Anterior cingulate cortex (tissue), 58 donors: ENCODE measurements at places on chromosomes 2 and 18.

GRCh38 chr2:29119211-29119610 lies 4.0 kb downstream of the CLIP4 start:
- no peak for DNase-seq

- no peak for DNase-seq
These were observed 299.0 kb downstream of the FBXO15 start for GRCh38 chr18:73848656-73849055.

GRCh38 chr2:62408241-62408677 lies 97.7 kb downstream of the TMEM17 start:
- no peak for DNase-seq

- DNase-seq, result no peak
These were observed 48.1 kb downstream of the MERTK start for GRCh38 chr2:111946294-111947114.

DNA sequence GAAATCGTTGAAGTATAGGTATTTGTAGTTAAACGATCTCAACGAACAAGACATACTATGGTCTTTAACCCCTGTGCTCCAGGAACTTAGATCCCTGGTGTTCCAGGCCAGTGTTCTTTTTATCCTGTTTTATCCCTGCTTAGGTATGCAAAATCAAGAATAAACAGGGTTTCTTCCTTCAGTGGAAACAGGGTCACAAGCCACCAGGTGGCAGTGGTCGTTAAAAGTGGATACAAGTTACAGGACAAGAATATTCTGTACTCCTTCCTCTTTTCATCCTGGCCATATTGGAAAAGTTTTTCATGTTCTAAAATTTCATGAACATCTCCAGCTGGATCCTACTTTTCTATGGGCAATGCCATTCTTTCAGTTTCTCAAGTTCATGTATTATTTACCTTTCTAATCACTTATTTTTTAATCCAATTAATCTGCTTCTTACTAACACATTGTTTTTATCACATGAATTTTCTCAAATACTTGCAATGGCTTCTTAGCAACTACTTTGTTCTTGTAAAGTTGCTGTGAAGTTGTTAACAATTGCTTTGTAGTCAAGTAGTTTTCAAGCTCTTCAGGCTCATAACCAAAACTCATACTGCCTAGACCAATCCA lies 16.4 kb upstream of the HNMT start:
- DNase-seq, result peak; percentile 43

DNA sequence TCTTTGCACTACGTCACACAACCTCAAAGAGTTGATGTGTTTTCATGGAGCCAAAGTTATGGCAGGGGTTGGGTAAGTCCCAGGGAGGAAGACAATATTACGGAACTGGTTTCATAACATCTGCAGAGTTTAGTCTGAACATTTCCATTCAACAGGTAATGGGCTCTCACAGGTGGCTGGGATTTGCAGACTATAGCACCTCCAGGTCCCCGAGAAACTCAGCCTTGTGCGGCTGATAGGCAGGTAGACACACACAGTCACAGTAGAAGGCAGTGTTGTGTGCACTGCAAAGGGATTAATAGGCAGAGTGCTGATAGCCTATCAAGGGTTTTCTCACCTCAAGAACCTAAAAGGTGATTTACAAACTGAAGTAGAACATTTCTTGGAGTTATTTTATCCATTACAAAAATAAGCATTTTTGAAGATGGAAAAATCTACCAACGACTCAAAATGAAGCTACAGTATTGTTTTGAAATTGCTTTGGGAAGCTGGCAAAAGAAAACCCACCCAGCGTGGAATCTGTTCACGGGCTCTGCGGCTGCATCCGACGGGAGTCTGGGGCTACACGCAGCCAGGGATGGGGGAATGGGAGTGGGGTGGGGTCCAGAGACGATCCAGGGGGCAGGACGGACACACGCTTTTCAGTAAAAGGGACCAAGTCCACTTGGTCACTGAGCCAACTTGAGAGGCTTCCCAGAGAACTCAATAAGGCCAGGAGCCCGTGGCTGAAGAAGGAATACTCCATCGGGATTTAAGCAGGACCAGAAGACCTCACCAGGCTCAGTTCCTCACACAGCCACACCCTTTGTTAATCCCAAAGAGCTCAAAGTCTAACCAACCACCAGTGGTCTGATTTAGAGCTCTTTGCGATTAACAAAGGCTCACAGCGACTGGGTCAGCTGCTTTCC lies 82.9 kb downstream of the CHRNA1 start:
- DNase-seq, result no peak

DNA sequence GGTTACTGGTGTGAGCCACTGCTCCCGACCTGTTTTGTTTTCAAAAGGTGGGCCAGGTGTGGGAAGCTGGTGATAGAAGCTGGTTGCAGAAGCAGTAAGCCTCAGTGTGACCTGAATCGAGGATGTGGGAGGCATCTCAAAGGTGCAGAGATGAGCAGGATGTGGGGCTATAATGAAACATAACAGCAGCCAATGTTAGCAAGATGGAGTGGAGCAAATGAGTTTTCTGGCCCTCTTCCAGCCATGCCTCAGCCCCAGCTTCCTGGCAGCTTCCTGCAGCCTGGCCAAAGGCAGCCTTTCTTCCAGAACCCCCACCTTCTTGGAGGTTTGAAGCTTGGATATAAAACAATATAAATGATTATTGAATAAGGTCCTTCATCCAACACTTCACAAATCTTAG lies 184.8 kb downstream of the NCK2 start:
- no peak for DNase-seq

GRCh38 chr2:68832233-68832869 lies 38.8 kb downstream of the BMP10 start:
- peak; percentile 10 for DNase-seq

DNA sequence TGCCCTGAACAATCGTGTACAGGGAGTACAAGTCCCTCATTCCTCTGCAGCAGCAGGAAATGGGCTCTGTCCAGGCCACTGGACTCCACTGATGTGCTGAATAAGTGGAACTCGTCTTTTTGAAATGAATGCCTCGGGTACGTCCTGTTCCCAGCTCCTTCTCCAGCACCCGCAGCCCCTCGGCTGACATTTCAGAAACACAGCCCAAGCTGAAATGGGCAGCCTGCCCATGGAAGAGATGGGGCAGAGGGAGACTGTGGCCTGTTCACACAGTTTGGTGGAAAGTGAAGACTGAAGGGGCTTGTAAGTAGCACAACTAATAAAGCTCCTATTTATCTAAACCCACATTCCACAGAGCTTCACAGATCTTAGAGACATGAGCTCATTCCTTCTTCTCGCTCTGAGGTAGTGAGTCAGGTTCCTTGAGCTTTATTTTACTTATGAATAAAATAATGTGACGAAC lies 498.6 kb downstream of the TXNL1 start:
- DNase-seq, result peak; percentile 46

- DNase-seq, result no peak
These were observed 201.7 kb downstream of the TNS1 start for GRCh38 chr2:217801115-217801531.

- DNase-seq, result no peak
These were observed 220.5 kb downstream of the PMAIP1 start for GRCh38 chr18:60120231-60120750.

- no peak for DNase-seq
These were observed 14.9 kb downstream of the STAT1 start for GRCh38 chr2:190999058-190999457.

DNA sequence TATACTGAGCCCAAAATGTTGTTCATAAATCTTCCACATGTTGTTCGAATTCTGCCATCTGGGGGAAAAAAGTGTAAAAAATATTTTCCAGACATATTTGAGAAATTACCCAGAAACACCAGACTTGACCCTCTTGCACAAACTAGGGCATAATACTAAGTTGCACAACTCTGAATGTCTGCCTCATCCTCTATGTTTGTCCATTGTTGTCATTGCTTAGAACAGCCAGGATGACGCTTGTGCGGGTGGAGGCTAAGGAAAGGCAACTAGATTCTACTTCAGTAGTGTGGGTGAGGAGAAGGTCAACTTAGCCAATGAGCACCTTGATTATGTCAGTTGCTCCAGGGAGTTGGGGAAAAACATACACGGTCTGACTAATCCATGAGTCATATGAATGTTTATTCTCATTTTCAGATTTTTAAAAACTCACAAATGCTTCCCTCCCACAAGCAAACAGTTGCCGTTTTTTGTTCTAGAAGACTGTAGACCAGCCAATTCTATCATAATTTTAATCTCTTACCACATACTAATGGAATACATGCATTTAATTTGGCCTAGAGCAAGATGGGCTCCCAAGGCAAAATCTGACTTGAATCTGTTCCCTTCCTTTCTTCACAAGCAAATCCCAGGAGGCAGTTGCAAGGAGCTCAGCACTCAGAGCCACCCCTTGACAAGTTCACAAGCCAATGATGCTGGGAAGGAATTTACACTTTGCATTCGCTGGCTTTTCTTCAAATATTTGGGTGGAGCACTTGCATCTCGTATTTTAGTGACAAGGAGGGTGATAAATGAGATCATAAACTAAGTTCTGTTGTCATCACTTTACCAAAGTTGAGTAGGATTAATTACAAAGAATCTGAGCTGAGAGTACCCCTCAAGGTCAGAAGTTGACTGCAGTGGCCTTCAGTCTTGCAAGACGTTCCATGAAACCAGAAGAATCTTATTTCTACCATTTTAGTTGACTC lies 163.2 kb upstream of the TWIST2 start:
- no peak for DNase-seq

GRCh38 chr2:72973566-72974435 lies 56.5 kb downstream of the EMX1 start:
- DNase-seq, result no peak

DNA sequence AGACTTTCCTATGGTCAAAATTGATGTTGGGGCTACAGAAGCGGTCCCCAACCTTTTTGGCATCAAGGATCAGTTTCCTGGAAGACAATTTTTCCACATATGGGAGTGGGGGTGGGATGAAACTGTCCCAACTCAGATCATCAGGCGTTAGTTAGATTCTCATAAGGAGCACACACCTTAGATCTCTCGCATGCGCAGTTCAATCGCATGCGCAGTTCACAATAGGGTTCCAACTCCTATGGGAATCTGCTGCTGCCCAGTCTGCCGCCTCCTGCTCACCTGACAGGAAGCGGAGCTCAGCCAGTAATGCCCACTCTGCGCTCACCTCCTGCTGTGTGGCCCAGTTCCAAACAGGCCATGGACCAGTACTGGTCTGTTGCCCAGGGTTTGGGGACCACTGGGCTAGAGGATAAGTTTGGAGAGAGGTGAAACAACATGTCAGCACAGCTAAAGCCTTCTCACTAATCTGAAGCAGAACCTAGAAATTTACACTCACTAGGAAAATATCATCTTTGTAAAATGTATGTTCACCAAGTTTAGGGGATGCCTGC lies 410.8 kb upstream of the ZNF804A start:
- DNase-seq, result no peak

DNA sequence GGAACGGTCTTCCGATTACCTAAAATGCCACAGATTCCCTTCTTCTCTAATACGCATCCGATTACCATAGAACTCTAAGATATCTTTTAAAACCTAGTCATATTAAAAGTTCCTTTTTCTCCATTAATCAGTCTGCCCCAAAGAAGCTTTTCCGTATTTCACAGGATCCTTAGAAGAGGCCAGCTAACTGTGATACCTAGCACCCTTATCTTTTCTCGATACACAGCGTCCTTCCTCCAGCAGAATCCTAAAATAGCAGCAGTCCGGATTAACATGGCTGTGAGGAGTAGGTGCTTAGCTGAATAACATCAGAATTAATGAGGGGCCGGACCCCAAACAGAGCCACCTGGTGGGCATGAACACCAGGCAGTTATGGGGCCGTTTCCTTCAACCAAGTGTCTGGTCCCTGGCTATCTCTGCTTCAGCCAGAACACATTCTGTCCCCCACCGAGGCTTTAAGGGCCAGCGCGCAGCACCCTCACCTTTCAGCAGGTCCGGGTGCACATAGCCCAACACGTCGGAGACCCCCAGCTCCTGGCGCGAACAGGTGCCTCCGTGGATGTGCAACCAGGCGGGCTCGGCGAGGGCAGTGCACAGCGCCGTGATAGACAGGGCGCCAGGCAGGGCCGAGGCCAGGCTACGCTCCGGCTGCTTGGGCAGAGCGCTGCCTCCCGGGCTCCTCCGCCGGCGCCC lies 995 bp downstream of the TMEM127 start:
- no peak for DNase-seq

- DNase-seq, result no peak
These were observed 22.8 kb upstream of the MYO3B start for GRCh38 chr2:170155022-170155722.

DNA sequence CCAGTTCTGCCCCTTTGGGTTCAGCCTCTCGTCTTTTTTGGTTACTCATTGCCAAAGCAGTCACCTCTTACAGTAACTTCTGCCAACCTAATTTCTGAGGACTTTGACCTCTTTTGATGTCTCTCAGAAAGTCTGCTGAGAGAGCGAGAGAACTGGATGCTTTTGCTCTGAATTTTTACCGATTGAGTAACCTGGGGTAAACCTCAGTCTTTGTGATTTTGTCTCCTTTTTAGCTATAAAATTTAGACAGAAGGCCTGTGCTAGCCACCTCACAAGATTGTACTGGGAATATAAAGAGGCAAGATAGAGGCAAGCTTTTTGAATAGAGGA lies 34.8 kb upstream of the IL1R1 start:
- no peak for DNase-seq

- peak; percentile 49 for DNase-seq
These were observed 852 bp upstream of the KCNH7 start for GRCh38 chr2:162839419-162839818.

DNA sequence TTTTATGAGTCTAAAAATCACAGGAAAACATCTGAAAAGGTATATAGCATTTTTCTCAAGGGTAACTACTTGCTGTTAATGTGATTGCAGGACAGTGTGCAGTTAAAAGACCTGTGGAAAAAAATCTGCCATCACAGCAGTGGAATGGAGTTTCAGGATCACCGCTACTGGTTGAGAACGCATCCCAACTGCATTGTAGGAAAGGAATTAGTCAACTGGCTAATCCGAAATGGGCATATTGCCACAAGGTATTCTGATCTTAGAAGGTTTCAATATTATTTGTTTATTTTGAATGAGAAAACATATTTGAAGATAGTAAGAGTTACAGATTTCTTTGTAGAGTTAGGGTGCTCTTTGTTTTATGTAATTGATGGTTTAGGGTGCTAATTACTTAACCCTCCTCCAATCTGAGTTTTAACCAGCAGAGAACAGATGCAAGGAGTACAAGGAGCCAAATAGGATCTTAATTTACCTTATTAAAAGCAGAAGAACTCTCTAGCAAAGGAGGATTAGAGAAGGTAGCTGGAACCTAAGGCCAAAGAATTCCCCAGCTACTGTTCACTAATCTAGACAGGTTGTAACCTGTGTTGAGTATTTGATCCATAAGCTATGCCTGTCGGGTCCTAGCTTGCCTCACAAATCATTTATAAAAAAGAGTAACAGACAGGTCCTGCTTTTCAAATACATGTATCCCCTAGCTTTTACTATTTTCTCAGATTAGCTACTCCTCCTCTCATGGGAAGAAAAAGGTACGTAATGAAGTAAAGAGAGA lies 35.0 kb downstream of the PIKFYVE start:
- DNase-seq, result no peak

- no peak for DNase-seq
These were observed 20.6 kb downstream of the SLC16A14 start for GRCh38 chr2:230048010-230048671.
